Stimulated activated naive CD8-positive, alpha-beta T cell treated with anti-CD3 and anti-CD28 coated beads, Interleukin-15, Interleukin-2, amounts not matched to agents 100 U/mL and 50 U/mL, for 24 hours (primary cell): ENCODE measurements at places on chromosomes 4 and X.
A peak's percentile ranks its signal among the peaks of the same experiment; 100 is the strongest.

GRCh38 chr4:106304632-106305031 lies 11.4 kb downstream of the TBCK start:
- no peak for DNase-seq

GRCh38 chr4:8675906-8676305 lies 83.3 kb downstream of the CPZ start:
- DNase-seq: no peak

- peak; percentile 85 for DNase-seq
Measured at GRCh38 chr4:26028793-26029567, 115.0 kb downstream of the SMIM20 start.

- peak; percentile 46 for DNase-seq
Measured at GRCh38 chr4:13541720-13542576, 2.4 kb downstream of the NKX3-2 start.

- DNase-seq: no peak
Measured at GRCh38 chr4:8537041-8537461, 43.1 kb upstream of the GPR78 start.

DNA sequence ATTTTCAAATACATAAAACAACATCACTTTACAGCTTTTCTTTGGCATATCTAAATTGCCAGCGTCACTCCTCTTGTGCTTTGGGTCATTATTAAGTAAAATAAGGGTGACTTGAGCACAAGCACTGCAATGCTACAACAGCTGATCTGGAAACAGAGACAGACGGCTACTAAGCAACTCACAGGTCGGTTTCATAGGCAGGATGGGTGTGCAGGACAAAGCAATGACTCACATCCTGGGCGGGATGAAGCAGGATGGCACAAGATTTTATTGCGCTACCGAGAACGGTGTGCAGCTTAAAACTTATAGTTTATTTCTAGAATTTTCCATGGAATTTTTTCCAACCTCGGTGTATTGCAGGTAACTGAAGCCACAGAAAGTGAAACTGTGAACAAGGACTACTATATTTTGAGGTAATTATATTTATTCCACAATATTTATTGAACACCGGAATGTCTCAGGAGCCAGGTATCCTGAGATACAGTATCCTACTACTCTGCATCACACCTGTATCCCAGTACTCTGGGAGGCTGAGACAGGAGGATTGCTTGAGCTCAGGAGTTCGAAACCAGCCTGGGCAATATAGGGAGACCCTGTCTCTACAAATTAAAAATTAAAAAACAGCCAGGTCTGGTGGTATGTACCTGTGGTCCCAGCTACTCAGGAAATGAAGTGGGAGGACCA lies 215.5 kb downstream of the APBB2 start:
- no peak for DNase-seq

GRCh38 chr4:157421365-157421764 lies 200.8 kb downstream of the GRIA2 start:
- DNase-seq: no peak

DNA sequence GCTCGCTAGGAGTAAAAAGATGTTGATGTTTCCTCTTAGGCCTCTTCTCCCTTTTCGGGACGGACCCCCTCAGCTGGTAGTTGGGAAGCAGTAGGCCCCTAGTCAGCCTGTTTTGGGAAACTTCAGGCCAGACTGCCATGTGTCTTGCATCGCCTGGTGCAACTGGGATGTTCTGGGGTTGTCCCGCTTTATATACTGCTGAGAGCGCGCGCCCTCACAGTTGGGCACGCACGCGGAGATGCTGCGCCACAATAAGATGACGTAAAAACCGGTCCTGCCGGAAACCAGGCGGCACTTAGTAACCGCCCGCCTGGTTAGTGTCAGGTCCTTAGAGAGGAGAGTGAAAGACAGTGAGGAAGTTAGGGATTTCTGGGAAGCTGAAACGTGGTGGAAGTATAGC lies 231.3 kb upstream of the CT83 start:
- DNase-seq: no peak

DNA sequence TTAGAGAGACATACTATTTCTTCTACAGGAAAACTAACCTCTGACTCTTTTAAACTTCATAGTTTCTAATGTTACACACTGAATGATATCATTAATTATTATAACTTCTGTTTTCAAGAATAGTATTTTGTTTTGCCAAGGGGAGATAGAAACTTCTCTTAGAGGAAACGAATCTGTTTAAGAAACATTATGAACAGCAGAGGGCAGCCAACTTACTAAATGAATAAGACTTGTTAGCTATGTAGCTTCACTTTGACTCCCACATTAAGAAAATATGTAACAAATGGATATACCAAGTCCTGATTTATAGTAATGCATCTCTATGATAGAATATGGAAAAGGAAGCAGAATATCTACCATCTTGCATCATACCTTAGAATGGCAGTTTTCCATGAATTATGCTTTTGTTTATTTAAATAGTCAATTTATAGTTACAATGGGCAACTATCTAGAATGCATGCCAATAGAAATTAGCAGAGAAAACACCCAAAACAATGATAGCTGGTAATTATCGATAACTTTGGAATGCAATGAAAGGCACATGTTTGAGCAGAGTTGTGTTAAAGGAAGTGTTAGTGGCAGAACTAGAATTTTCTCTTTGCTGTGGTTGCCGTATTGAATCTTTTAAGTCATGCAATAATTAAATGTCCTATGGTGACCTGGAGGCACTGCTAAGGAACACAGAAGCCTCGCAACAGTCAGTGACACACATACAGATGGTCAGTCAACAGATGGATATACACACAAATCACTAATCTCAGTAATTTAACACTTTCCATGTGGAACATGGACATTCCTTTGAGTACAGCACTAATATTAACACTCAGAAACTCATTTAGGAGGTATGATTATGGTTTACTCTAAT lies 105.7 kb upstream of the PDLIM3 start:
- DNase-seq: no peak

DNA sequence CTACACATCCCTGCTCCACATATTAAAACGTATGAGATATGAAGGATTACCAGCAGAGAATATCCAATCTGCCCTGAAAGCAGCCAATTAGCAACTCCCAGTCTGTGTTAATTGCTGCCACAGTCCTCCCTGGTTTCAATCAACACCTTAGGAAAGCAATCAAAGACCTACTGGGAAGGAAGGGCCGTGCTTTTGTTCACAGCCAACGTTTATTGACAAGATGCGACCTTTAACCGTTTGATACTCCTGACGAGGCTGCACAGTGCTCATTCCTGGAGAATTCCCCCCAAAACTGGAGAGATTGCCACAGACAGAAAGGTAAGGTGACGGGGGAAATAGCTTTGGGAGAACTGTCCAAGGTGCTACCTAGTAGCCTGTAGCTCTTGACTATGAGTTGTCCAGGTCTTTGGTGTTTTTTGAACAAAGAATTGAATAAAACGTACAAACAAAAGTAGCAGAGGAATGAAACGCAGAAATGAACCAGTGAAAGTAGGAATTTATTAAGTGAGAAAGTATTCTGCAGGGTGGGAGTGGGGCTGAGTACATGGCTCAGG lies 596.5 kb downstream of the NLGN4X start:
- DNase-seq: no peak

DNA sequence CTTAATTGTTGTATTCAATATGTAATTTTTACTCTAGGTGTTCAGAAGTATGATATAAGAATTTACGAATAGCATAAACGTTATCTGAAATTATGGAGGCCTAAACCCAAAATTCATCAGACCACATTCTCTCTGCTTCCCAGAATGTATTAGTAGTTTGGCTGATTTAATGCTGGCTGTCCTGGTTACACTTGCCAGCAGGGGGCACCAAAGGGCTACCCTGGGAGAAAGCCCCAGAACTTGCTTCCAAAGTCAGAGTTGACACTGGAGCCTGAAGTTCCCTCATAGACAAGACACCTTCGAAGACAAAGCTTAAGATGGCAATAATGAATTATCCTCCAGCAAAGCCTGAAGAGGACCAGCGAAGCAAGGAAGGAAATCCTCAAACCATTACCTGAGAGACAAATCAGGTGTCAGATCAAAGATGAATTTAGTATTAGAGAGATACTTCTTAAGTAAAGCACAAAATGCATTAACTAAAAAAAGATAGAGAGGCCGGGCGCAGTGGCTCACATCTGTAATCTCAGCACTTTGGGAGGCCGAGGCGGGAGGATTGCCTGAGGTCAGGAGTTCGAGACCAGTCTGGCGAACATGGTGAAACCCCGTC lies 11.3 kb upstream of the ANOS1 start:
- peak; percentile 63 for DNase-seq

GRCh38 chrX:30561191-30561590 lies 16.4 kb downstream of the TASL start:
- DNase-seq: no peak

DNA sequence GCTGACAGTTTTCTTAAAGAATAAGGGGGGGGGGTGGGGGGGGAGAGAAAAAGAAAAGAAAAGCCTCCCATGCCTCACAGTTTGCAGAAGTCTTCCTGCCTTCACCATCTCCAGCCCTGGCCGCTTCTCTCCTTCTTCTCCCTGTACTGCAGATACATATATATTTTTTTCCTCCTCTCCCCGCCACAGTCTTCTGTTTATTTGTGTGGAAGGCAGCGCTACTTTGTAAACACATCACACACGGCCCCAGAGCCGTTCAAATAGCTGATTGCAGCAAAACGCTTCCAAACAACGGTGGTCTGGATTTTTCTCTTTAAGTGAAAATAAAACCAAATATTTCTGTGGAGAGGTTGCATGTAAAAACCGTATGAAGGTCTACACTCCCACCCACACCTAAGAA lies 732 bp downstream of the NLGN4X start:
- no peak for DNase-seq

GRCh38 chrX:44922980-44923379 lies 50.0 kb downstream of the KDM6A start:
- DNase-seq: no peak

DNA sequence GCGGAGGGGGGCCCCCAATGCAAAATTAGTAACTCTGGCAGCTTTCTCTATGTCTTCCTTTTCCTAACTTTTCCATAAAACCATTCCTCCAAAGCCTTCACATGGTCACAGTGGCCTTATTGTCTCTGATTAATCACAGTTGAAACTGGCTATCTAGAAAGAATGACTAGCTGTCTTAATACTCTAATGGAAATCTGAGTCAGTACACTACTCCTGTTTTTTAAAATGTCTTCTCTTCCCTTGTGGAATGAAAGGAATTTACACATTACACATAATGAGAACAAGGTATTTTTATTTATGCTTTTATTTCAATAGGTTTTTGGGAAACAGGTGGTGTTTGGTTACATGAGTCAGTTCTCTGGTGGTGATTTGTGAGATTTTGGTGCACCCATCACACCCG lies 66.3 kb upstream of the PUDP start:
- no peak for DNase-seq

GRCh38 chrX:106774981-106775380 lies 27.5 kb upstream of the TBC1D8B start:
- no peak for DNase-seq

- no peak for DNase-seq
Measured at GRCh38 chrX:49725923-49726904, 30.4 kb upstream of the PAGE1 start.

DNA sequence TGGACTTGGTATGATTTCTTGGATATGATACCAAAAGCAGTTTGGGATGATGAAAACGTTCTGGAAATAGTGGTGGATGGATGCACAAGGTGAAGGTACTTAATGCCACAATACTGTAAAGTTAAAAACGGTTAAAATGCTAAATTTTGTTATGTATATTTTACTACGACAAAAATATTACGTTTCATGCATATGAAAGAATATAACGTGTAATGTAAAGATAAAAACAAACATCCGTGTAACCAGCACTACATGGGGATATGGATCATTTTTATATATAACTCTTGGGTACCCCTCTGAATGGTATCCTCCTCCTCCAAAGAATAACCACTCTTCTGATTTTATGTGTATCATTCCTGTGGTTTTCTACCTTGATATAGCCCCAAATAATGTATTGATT lies 862 bp upstream of the CENPU start:
- no peak for DNase-seq

GRCh38 chr4:138103597-138104283 lies 138.4 kb downstream of the SLC7A11 start:
- no peak for DNase-seq

- DNase-seq: no peak
Measured at GRCh38 chr4:1612278-1613098, 71.6 kb downstream of the FAM53A start.

DNA sequence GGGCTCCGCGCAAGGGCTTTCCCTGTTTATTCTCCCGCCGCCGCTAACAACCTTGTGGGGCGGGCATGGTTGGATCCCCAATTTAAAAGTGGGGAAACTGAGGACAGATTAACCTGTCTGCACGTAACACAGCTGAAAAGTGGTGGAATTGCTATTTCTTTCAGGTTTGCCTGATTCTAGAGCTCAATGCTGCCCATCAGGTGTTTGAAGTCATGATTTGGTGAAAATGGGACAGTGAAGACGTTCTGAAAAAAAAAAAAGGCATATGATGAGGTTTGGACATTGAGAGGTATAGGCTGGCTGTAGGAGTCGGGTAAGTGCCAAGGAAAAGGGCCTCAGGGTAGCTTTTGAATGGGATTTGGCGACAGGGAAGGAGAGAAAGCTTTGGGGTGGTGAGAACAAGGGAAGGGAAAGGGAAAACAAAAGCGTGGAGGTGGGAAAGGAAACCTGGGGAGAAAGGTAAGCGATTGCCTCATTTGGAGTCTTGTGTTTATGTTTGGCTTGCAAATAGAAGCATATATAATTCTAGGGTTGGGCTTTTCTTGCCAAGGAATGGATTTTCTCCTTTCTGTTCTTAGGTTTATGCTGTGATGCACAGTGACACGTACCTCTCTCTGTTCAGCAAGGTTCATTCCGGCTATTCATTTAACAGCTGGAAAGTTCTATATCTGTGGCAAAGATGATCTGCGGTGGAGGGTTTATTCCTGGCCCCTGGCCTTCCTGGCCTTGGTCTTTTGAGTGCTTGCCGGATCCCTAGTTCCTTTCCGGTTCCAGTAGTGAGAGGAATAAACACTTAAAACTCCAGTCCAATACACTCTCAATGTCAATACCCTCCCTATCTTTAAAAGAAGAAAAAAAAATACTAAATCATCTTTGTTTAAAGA lies 2.4 kb upstream of the STIM2 start:
- DNase-seq: no peak

GRCh38 chr4:52560844-52561280 lies 98.2 kb downstream of the USP46 start:
- no peak for DNase-seq

DNA sequence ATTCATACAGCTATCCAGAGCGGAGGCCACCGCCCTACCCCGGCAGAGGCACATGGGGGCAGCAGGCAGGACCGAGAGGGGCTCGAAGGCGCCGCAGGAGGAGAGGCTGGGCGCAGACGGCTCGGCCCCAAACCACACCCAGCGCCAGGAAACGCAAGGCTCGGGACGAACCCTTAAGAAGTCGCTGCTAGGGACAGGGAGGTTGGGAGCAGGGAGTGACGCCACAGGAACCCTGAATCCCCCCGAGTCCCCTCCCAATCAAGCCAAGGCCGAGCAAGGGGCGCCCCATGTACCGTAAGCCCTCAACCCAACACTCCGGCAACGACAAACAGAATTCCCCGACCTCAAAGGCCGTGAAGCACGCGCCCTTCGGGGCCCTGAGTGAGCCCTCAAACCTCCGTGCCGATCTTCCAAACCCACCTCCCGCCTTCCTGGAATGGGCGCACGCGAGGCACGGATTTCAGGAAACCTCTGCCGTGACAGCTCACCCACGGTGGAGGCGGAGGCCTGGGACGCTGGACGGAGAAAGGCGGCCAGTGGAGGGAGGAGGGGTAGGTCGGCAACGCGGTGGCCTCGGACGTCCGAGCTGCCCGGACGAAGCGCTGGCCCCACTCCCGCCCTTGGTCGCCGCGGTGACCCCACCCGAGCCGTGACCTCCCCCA lies 1.8 kb downstream of the ZFYVE28 start:
- DNase-seq: peak; percentile 34
